Astrocyte of the spinal cord (primary cell): ENCODE measurements at places on chromosomes 2 and 18.

GRCh38 chr2:127373362-127374083 lies 14.3 kb downstream of the MAP3K2 start:
- DNase-seq, result no peak

- no peak for DNase-seq
Measured at GRCh38 chr2:173984866-173985604, 19.9 kb upstream of the SP3 start.

GRCh38 chr2:23540804-23541360 lies 155.9 kb downstream of the KLHL29 start:
- DNase-seq, result no peak

DNA sequence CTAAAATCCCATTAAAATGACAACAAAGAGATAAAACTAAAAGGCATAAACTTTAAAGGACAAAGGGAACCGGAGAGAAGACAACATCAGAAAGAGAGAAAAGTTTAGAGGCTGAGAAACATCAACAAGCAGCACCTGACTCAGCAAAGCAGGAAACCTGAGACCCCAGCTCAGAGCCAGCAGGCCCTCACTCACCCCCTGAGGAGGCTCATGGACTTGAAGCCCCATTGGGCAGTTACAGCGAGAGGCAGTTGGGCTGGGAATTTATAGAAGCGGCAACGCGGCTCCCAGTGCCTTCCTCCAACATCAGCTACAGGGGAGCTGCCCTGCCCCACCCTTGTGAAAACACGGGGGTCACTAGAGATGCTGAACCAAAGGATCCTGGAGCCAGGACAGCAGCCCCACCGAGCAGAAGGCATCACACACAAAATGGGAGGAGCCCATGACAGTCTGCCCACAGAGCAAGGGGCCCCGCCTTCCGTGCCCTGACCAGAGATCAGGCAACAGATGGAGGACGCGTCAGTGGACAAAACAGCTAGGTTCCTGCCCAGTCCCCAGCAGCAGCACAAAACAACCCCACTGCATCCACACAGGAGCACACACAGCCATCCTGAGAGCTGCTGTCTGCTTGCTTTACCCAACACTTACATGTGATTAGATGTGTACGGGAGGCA lies 52.7 kb downstream of the CMPK2 start:
- DNase-seq, result no peak

- no peak for DNase-seq
Measured at GRCh38 chr2:191263050-191263449, 17.8 kb downstream of the MYO1B start.

DNA sequence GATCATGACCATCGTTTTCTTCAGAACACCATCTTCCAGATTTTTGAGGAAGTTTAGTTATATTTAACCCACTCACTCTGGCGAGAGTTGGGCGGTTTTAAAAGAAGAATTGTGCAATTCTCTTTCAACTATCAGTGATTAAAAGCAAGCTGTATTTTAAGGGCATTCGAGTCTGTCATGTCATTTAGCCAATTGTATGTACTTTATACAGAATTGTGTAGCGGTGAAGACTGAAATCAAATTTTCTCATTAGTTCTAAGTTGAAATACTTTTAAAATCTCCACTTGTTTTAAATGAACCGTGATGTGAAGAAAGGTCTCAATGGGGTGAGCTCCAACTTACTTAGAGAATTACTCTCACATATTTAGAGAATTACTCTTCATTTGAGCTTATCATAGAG lies 214.6 kb upstream of the DTNA start:
- no peak for DNase-seq

GRCh38 chr2:235030936-235031335 lies 79.1 kb downstream of the SH3BP4 start:
- no peak for DNase-seq

DNA sequence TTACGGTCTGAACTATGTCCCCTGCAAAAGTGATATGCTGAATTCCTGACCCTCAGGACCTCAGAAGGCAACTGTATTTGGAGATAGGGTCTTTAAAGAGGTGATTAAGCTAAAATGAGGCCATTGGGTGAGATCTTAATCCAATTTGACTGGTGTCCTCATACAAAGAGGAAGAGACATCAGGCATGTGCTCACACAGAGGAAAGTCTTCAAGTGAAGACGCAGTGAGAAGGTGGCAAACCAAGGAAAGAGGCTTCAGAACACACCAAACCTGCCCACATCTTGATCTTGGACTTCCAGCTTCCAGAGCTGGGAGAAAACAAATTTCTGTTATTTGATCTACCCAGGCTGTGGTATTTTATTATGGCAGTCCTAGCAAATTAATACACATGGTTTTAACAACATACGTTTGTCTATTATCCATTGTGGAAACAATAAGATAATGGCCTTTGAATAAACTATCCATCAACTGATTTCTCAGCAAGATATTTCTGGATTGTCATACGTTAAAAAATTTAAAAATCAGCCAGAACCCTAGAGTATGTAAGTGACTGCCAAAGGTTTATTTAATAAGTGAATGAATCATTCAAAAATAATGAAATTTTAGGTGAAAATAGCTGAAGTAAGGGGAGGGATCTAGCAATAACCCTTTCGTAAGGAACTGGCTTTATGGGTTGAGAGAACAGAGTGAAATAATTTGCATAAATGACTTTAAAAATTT lies 6.5 kb downstream of the WIPF1 start:
- no peak for DNase-seq

GRCh38 chr2:172613040-172613439 lies 57.1 kb downstream of the PDK1 start:
- DNase-seq, result no peak

GRCh38 chr2:105926960-105927678 lies 182.4 kb downstream of the NCK2 start:
- DNase-seq, result no peak

DNA sequence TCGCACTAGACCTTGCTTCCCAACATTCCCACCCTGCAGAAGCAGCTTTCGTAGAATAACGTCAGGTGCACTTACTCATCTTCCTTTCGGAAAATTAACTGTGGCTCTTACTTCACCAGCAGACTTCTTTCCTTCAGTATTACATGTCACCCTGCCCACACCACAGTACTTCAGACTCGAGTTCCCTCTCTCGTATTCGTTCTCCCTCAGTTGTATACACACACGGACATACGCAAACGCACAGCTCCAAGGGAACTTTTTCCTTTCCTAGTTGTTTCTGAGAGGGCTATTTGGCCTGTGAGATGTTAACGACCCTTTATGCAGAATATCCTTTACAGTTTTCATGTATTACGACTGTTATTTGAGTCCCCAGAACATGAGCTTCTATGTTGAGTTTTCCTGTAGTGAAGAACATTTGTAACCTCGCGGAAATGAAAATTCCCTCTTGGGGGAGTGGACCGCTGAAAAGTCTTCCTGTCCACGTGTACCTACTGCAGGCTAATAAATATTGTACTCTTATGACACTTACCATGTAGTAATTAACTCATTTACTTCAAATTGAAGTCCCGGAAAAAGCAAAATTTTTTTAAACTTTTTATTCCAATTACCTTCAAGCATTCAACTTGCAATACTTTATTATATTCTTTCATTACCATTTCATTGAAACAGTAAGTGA lies 908 bp downstream of the ERLEC1 start:
- peak; percentile 25 for DNase-seq

DNA sequence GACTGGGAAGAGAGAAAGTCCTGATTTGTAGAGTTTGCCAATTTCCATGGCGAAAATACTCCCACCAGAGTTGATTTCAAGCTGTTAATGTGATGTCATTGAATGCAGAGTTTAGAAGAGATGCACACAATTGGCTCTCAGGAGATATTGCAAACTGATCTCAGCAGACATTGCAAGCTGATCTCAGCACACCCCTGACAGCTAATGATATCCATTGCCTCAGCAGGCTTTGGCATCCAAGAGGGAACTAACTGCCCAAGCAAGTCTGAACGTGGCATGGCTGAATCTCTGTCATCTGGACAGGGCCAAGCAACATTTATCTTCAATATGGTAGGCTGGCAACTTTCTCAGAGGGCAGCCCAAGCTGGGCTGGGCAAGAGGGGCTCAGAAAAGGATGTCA lies 78.4 kb upstream of the CYP1B1 start:
- DNase-seq, result no peak

- DNase-seq, result no peak
Measured at GRCh38 chr2:168033966-168034365, 213.4 kb downstream of the STK39 start.

DNA sequence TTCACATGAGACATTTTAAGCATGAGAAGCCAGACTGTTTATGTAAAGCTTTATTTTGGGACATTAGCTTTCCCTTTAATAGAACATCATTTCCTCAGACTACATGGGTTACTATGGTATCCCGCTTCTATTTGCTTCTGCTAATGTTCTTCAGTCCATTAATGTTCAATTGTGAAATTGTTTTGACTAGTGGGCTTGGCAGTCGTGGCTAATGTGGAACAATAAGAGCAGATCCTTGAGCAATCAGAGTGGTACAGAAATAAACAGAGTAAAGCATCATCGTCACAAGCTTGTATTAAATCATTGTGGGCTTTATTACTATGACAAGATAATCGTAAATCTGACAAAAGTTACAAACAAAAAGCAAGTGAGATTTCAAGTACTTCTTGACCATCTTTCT lies 60.2 kb downstream of the PDE1A start:
- DNase-seq, result peak; percentile 59
